ENCODE measurements at places on chromosomes 6 and 20. TPM values are rescaled to one million over a fixed set of nuclear protein-coding genes. Genes with fewer than 3 reads are reported as not detected.
A peak's percentile ranks its signal among the peaks of the same experiment; 100 is the strongest.

DNA sequence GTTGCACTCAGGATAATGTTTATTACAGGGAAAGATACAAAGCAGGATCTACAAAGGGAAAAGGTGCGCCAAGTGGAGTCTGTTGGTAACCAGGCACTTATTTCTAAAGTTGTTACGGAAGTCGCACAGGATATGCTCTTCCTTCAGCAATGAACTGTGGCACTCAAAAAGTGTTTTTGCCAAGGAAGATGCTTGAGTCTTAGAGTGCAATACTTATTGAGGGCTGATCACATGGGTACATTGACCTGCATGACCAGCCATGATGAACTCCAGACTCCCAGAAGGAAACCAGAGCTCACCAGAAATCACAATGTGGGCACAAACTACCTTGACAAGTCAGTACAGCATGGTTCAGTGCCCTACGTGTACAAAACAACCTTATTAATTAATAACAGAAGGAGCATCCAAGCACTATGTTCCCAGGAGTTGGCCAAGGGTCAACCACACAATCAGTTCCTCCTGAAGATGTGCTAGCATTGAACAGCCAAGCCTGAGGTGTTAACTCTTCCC is 270.7 kb upstream of the TFAP2D start:
- no peak for DNase-seq

- no peak for DNase-seq
Measured at GRCh38 chr6:68625998-68626397, 9.1 kb upstream of the ADGRB3 start.

GRCh38 chr6:52364480-52365166 is 2.7 kb downstream of the PAQR8 start:
- DNase-seq = no peak

- no peak for DNase-seq
Measured at GRCh38 chr20:3515379-3516170, 44.8 kb downstream of the ATRN start.

DNA sequence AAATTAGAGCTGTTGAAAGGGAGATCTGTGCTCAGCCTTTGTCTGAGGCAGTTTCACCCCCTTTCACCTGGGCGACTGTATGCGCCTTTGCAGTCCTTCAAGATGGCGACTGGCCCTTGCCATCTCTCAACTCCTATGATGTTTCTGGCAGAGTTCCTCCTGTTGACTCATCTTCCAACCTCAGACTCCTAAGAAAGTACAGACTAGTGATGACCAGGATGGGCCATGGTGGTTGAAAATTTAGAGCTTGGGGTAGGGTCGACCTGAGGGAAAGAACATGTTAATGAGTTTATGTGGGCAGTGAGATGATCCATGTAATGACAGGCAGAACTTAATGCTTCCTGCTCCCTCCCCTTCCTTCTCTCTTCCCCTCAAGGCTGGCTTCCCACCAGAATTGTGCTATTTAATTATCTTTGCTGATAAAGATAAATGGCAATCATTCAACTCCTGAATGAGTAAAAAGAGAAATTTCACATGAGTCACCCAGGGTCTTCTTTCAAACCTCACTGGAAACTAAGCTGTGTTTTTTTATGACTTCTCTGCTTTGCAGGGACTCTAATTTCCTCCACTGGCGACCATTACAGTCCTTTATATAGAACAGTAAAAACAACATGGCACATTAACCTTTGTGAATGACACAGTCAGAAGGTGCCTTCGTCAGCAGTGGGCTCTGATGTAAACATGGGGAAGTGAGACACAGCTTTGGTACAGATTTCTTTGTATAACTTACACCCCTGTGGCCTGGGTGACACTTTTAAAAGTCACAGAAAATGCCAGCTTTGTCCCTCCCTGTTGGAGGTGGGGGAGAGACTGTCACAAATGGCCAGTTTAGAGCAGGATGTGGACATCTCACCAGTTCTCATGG is 103.5 kb downstream of the SCP2D1 start:
- no peak for DNase-seq

DNA sequence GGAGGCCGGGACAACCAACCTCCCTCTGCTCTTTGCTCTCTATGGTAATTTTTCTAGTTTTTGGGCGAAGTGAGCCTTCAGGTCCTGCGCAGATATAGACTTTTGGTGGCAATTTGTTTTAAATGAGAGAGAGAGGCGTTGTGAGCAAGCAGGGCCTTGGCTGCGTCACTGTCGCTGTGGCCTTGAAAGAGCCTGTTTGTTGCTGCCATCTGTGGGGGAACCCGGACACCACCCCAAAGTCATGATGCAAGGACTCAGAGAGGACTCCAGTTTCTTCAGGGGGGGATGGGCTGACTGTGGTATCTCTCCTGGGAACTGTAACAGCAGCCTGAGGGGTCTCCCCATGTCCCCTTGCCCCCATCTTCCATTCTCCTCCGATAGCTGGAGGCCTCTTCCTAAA is 462.7 kb upstream of the SULF2 start:
- DNase-seq = no peak

- no peak for DNase-seq
Measured at GRCh38 chr6:112007254-112007653, 46.6 kb upstream of the CCN6 start.

- DNase-seq = no peak
Measured at GRCh38 chr6:46378161-46378881, 112.9 kb downstream of the RCAN2 start.

DNA sequence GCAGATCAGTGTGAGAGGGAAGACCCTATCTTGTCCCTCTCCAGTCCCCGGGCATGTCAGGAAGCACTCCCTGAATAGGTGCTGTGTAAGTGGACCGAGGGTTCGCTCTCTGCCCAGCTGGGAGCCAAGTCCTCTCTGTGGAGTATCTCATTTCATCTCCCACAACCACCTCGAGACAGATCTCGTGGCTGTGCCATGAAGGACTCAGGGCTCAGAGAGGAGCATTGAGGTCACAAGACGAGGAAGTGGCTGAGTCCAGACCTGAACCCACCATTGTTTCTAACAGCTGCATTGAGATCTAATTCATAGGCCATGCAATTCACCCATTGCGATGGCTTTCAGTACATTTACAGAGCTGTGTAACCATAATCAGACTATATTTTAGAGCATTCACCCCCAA is 34.7 kb upstream of the STX16 start:
- no peak for DNase-seq

GRCh38 chr6:85677234-85677956 is 34.7 kb upstream of the SYNCRIP start:
- DNase-seq = no peak

GRCh38 chr6:84763003-84763885 is 1.2 kb downstream of the TBX18 start:
- no peak for DNase-seq

DNA sequence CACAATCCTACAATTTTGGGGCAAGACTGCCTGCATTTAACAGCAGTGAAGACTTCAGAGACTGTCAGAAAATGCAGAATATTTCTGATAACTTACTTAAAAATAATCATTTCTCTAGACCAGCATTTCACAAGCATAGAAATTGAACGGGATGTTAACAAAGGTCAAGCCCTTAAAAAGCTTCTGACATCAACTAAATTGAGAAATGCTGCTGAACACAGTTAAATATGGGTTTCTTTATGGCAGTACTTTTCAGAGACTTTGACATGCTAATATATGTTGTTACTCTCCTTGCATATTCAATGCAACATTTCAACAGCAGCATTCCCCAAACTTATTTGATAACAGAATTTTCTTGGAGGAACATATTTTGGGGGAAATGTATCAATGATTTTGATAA is 84.5 kb downstream of the KIF13A start:
- DNase-seq = no peak

DNA sequence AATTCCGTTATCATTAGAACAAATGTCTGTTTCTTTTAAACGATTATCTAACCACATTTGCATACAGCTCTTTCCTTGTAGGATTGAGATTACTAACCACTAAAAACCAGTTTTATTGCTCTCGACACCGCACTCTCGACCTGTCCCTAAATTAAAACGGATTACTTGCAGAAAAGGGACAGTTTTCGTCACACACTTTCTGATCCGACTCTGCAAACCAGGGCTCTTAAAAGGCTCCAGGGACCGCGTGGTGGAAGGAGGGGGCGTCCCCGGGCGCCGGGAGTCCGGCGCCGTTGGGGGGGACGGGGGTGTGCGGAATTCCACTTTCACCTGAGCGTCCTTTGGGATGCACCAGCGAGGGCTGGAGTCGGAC is 731 bp downstream of the MAK start:
- DNase-seq = no peak

DNA sequence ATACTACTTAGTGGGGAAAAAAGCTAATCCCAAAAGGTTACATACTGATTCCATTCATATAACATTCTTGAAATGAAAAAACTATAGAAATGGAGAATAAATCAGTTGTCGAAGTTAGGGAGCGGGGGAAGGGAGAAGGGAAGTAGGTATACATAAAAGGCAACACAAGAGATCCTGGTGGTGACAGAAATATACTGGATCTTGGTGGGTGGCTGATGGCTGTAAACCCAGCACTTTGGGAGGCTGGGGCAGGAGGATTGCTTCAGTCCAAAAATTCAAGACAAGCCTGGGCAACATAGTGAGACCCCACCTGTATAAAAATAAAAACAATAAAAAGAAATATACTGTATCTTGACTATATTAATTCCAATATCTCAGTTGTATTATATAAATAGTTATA is 105.7 kb upstream of the LGSN start:
- no peak for DNase-seq

GRCh38 chr20:37980876-37981275 is 52.4 kb downstream of the TTI1 start:
- DNase-seq = no peak

- no peak for DNase-seq
Measured at GRCh38 chr20:14955399-14955798, 618.0 kb upstream of the FLRT3 start.

GRCh38 chr6:88585276-88585692 is 378.1 kb downstream of the RNGTT start:
- DNase-seq = no peak

DNA sequence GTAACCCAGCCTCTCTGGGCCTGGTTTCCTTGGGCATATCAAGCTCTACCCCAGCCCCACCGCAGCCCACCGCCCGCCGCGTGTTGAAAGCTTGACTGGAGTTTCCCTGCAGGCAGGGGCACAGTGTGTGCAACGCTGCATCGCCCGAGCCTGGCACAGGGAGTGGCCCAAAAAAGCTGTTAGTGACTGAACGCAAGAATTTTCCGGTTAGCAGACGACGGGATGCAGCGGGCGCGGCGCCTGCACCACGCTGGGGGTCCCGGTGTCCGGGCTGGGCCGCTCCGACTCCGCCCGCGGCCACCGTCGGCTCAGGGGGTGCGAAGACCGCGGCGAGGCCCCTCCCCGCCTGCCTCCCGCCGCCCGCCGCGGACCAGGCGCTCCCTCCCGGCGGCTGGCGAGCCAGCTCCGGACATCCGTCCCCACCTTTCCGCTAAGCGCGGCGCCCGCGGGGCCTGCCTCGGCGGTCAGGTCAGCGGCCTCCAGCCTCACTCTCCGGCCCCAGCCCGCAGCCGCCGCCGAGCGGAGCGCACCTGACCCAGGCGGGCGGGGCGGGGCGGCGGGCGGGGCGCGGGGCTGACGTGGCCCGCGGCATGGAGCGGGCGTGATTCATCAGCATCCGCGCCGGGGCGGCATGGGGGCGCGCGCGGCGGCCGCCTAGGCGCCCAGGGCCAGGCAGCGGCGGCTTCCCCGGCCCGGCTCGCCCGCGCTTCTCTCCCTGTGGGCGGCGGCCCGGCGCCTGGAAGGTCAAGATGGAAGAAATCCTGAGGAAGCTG is at the start of gene ARFGEF3:
Gene ARFGEF3 (plus strand): TSS at position 602 of the 773 bp plus-strand sequence. CDS start 148 bp downstream, at position 750.
- DNase-seq = peak; percentile 63

- DNase-seq = no peak
Measured at GRCh38 chr6:137839076-137839475, 28.0 kb upstream of the TNFAIP3 start.

- DNase-seq = no peak
Measured at GRCh38 chr20:18020931-18021330, 36.8 kb downstream of the OVOL2 start.

DNA sequence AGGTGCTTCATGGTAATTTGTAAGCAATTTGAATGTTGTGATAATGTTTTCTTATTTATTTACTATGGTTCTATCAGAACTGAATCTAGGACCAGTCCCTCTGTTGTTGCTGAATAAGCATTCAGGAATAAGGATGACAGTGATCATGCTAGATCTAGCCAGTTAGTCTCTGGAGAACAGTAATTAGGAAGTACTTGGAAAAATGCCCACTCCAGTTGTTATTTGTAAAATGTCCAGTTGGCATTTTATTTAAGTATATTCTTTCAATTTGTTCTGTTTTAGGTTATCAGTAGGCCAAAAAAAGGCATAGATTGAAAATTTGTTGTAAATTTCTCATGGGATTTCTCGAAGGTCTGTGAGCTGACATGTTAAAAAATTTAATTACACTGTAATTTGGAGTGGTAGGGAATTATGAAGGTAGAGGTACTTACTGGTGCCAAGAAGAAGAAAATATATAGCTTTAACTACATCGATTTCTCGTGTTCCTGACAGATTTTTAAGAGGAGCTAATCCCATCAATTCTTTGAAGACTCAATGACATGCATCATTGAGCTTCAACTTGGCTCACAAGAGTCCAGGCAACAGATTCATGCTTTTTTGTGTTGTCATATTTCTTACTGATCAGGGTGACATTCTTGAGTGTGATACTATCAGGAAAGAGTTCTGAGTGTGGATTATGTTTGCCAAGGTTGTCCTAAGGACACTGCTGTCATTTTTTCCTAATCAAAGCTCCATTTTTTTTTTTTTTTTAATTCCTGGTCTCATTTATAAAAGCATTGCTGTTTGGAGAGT is 177.3 kb downstream of the CARMIL1 start:
- no peak for DNase-seq

DNA sequence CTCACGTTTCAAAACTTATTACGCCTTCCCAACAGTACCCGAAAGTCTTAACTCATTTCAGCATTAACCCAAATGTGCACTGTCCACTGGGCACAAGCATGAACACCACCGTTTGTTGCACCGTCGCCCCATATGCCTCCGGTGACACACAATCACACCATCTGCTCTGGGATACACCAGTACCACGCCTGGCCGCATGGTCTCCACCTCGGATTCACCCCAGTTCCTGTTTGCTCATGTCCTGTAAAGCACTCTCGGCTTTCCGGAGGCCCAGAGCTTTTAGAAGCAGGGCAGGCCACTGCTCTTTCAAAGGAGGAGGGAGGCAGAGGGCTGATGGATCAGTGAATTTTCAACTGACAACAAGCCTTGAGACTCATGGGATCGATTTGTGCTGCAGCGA is 1570.0 kb upstream of the DEFB115 start:
- DNase-seq = no peak

GRCh38 chr6:4281341-4282293 is 146.2 kb upstream of the ECI2 start:
- peak; percentile 70 for DNase-seq

- DNase-seq = no peak
Measured at GRCh38 chr20:22722811-22723210, 138.4 kb upstream of the FOXA2 start.

TPBG gene
- total RNA-seq = 44.6 TPM

EPPIN gene
- not detected for total RNA-seq

KCNK15 gene
- total RNA-seq = 0.20 TPM

PCMTD2 gene
- 80.1 TPM for total RNA-seq

KIF25 gene
- not detected for total RNA-seq

SLC2A10 gene
- 28.6 TPM for total RNA-seq

PRSS16 gene
- total RNA-seq = 32.3 TPM

OSBPL2 gene
- total RNA-seq = 90.7 TPM

DPPA5 gene
- total RNA-seq = not detected

RNF144B gene
- 34.5 TPM for total RNA-seq

MOXD1 gene
- 1.3 TPM for total RNA-seq

GABRR1 gene
- not detected for total RNA-seq

SLC52A3 gene
- total RNA-seq = 6.9 TPM

STMND1 gene
- 0.26 TPM for total RNA-seq
